ENCODE measurements at places on chromosomes 16 and 17.

- DNase-seq = no peak
Measured at GRCh38 chr17:57809879-57810278, 40.0 kb downstream of the MRPS23 start.

DNA sequence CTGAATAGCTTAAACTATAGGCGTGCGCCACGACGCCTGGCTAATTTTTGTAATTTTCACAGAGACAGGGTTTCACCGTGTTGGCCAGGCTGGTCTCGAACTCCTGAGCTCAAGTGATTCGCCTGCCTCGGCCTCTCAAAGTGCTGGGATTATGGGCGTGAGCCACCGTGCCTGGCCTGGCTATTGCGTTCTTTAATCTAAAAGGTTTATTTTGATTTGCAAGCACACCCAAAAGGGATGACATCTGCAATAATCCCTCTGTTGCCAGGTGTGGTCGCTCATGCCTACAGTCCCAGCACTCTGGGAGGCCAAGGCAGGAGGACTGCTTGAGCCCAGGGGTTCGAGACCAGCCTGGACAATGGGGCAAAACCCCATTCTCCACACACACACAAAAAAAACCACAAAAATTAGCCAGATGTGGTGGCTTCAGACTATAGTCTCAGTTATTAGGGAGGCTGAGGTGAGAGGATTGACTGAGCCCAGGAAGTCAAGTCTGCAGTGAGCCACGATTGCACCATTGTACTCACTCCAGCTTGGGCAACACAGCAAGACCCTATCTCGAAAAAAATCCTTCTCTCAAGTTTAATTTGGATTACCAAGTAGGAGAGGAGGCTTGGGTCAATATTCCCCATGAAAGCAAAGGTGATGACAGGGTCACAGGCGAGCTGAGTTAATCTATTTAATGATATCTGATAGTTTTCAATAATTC lies 144.1 kb downstream of the PARN start:
- no peak for DNase-seq

GRCh38 chr17:27951872-27952271 lies 58.7 kb upstream of the LYRM9 start:
- no peak for DNase-seq

DNA sequence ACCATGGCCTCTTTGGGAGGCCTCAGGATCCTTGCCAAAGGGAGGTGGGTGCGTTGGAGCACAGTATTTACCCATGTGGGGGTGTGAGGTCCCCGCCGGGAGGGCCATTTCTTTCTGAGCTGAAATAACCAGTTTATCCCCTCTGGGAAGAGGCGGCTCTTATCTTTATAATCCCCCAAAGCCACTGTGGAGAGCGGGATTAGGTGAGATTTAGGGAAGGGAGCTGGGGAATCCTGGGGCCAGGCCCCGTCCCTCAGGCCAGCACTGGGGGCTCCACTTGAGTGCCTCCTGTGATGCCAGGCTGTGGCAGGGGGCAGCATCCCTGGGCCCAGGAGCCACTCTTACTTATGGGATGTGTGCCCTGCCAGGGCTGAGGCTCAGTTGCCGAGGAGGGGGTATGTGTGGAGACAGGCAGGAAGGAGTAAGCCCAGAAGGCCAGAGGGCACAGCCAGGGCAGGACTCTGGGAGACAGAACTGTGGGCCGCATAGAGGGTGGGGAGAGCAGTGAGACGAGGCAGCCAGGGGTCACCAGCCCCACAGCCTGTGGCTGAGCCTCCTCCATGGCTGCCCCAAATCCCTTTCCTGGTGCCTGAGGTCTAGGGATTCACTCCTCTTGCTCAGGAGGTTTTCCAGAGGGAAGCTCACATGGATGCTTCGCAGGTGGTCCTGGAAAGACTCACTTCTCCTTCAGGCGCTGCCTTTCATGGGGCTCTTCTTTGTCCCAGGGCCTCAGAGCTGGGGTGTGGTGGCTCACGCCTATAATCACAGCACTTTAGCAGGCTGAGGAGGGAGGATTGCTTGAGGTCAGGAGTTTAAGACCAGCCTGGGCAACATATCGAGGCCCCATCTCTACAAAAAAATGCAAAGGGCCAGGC lies 25.0 kb downstream of the TMEM94 start:
- no peak for DNase-seq

GRCh38 chr17:3002538-3003295 lies 60.7 kb downstream of the OR1D5 start:
- no peak for DNase-seq

GRCh38 chr16:50859628-50860360 lies 117.9 kb downstream of the CYLD start:
- no peak for DNase-seq
